ENCODE measurements at places on chromosomes 2 and 18.
A peak's percentile ranks its signal among the peaks of the same experiment; 100 is the strongest.

DNA sequence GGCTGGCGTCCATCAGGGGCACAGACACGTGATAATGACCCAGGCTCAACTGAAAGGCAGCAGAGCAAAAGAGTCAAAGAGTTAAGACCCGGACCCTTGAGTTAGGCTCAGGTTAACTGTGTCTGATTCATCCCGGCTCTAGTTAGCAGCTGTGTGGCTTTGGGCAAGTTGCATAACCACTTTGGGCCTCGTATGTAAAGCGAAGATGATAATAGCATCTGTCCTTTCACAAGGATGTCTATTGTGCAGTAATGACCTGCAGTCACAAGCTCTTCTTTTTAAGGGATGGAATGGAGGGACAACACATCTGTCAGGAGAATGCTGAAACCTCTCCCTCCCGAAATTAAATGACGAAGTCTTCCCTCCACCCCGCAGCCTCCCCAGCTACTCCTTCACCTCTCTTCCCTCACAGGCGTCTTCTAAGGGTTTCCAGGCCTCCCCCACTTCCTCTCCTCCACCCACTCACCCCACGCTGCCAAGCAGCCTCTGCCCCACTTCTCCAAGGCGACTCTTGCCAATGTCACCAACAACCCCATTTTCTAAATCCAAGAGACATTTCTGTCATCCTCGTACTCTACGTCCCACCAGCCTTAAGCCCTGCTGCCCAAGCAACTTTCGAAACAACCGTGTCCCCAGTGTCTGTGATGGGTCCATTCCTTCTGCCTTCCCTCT is 135.1 kb upstream of the ID2 start:
- no peak for DNase-seq

- peak; percentile 23 for DNase-seq
Observed at GRCh38 chr2:68594674-68595492, 48.5 kb upstream of the PROKR1 start.

- no peak for DNase-seq
Observed at GRCh38 chr2:26345283-26345544, 729 bp upstream of the SELENOI start.

DNA sequence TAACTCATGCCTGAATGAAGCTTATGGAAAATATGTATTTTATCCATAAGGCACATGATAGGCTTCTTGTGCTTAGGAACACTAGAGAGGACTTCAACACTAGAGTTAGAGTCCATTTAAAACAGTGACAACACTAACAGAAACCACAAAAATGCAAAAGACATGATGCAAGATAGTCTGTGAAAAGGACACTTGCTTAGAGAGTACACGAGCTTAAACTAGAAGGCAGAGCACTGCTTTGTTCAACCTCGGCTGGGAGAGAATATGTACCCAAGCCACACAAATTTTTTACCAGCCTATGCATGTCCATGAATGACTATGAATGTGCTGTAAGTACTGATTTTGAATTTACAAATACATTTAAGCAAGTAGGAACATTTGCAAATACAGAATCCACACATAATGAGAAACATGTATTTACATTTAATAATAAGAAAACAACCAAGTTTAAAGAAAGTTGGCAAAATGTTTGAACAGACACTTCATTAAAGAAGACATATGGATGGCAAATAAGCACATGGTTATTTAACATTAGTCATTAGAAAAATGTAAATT is 130.6 kb downstream of the SPOPL start:
- no peak for DNase-seq

DNA sequence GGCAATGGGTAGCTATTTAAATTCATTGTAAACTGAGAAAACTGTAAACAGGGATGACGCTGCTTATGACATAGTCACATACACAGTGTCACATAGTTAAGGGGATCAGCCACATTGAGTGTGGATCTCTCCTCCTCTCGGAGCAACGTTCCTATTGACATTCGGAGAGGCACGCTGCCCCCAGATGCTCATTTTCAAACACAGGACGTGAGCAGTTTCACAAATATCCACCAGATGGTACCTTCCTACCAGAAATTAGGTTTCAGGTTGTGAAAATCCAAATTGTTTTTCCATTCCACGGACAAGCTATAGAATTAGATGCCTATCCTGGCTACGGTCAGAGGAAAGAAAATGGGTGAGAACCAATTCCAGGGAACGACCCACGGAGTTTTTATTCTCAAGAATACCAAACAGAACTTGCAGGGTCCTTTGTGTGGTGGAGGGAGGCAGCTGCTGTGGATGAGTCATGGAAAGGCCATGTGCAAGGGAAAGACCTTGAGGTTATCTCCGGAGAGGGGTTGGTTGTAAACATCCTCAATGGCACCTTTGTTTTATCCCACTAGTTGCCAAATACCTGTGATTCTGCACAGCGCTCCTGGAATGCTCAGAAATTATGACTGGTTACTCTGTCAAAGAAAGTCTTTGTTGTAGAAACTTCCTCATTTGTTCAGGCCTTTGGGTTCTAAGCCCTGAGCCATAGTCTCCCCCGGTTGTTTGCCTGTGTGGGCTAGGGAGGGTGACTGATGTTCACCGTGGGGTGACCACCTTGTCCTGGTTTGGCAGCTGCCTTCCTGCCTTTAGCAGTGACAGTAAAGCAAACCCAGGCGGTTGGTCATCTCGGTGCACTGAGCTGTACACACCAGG is 88.0 kb downstream of the ACTR3 start:
- DNase-seq = no peak

- no peak for DNase-seq
Observed at GRCh38 chr2:60998628-60999545, 18.6 kb upstream of the PEX13 start.

GRCh38 chr2:104859291-104859765 is 5.4 kb downstream of the POU3F3 start:
- no peak for DNase-seq

DNA sequence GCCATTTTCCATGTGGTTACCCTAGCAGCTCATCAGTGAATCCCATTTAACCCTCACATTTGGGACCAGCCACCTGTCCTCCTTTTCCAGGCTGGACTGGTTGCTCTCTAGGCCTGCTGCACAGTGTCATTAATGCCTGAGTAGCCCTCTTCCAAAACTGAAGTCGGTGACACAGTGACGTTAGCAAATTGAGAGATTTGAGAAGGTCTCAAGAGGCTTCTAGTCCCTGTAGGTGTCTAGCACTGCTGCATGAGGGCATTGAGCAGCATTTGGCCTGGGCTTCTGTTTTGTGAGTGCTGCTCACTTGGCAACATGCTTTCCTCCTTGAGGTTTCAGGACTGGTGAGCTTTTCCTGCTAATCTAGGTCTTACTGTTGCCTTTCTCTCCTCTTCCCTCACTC is 36.7 kb downstream of the PKP4 start:
- DNase-seq = no peak

DNA sequence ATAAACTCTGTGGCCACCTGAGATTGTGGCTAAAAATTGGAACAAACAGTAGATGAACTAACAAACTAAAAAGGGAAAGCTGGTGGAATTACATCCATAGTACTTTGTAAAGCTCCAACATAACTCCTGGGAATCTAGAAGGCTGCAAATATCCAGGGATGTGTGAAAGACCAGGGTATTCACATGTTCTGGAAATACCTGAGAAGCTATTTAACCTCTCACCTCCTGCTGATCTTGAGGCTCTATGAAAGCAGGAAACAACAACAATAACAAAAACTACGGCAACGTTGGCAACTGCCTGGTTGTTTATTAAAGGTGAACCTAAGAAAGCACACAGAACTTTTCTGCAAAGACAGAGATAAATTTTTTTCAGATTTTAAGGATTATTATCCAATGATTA is 171.3 kb downstream of the CCDC178 start:
- no peak for DNase-seq

DNA sequence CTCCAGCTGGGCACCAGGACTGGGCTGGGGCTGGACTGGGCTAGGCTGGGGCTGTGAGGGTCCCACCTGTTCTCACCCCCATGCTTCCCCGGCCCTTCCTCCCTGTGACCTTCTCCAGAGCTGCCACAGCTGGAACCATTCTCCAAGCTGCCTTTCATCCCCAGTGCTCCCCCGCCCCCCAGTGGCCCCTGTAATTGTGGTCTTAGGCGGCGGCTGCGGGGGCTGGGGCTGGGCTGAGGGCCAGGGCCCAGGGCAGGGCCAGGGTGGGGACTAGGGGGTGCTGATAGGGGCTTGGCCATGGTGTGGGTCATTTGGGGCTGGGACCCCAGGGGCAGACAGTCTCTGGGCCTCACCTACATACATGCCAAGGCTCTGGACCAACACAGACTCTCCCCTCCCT is 2.8 kb upstream of the WNT10A start:
- no peak for DNase-seq

GRCh38 chr2:3527886-3528785 is 8.8 kb upstream of the ADI1 start:
- DNase-seq = no peak

DNA sequence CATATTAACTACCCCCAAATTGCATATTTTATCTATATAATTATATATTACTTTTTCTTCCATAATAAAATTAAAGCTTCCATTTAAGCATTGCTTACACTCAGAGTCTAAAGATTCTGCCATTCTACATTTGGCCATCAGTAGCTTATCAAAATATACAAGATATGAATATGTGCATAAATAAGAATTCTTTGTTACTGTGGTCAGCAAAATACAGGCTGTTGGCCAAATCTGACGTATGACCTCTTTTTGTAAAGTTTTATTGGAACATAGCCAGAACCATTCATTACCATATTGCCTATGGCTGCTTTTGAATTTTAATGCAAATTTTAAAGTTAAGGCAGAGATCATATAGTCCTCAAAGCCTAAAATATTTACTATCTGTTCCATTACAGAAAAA is 643.9 kb upstream of the VRK2 start:
- no peak for DNase-seq

GRCh38 chr2:136081582-136082210 is 36.3 kb downstream of the CXCR4 start:
- no peak for DNase-seq

GRCh38 chr2:235956281-235956970 is 211.8 kb downstream of the GBX2 start:
- no peak for DNase-seq

GRCh38 chr18:6810191-6810590 is 80.7 kb downstream of the ARHGAP28 start:
- no peak for DNase-seq

DNA sequence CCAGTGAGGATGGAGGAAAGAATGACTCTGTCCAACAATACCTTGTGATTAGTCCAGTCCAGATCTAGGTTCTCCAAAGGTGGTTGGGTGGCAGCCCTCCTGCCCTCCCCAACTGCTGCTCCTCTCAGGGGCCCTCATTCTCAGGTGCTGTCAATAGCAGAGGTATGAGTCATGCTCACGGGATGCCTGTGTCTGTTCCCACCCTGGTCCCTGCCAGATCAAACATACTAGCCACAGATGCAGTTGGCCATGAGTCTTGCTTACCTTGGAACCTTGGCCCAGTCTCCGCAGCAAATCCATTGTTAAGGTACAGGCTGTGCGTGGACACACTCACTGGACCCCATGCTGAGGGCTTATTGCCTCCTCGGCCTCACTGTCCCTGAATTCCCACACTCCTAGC is 24.9 kb upstream of the RPIA start:
- DNase-seq = no peak

DNA sequence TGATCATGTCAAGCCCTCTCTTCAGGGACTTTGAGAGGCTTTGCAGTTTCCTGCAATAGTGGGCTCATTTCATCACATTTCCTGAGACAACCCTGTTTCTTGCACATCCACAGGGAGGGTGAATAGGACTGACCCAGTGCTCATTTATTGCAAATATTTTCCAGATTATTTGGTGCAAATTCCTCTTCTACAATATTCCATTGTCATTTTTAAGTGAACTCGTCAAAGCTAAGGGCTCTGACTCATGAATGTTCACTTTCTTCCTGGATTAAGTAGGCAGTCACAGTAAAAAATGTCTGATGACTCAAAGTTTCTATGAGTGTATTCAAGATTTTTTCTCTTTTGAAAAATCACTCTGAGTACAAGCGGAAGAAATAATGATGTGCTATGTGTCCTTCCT is 225.5 kb upstream of the GALNT5 start:
- DNase-seq = peak; percentile 75

DNA sequence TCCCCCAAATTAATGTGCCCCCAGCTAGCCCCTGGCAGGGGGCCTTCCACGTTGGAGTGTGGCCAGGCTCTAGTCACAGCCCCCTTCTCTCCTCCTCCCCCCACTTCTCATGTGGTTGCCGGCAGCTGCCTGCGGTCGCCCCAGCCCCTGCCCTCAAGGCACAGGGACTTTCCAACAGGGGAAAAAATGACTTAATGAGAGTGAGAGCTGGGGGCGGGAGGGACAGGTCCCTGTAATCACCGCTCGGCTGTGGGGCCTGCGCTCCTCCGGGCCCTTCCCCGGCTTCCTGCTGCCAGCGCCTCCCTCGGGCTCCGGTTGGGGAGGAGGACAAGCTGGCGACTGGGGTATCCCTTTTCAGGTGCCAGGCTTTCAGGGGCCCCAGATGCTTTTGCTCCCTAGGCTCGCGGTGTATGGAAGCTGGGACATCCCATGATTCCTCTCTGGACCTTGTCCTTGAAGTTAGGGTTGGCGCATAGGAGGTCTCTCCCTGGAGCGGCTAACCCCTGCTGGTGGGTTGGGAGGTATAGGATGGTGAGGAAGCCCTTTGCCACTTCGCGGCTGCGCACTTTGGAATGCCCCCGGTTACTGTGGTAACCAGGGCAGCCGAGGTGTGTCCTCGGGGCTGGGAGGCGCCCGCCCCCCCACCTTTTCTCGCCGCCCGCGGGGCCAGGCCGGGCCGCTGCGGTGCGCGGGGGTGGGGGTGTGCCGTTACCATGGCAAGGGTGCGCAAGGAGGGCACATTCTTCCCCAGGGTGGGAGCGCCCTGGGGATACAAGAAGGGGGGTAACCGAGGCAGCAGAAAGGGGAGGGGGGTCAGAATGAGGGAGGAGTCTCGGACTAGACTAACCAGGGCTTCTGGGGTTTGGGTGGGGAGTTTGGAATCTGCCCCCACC is 16.1 kb downstream of the WNT10A start:
- DNase-seq = no peak

- DNase-seq = no peak
Observed at GRCh38 chr2:172488556-172488955, 61.2 kb downstream of the ITGA6 start.

DNA sequence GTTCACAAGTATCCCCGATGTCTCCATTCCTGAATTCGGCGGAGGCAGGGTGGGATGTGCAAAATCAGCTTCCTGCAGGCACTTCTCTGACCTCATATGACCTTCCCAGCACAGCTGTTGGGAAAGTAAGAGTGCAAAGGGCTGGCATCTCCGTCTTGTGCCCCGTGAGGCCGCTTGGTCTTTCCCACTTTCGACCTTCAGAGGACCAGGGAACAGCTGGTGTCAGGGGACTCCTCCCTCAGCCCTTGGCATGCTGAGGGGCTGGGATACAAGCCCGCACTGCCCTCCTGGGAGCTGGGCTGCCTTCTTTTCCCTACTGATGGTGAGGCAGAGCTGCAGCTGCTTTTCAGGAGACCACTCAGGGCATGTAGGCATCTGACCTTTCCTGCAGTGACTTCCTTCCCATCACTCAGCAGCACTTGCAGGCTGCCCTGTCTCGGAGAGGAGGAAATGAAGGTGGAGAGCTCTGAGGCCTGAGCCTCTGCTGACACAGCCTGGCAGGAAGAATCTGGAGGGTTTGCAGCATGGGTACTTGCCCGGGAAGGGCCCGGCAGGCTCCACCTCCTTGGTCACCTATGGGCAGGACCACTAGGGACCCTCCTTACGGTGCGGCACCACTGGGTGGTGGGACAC is 277.2 kb upstream of the HS6ST1 start:
- no peak for DNase-seq

- DNase-seq = no peak
Observed at GRCh38 chr2:171807119-171807518, 86.9 kb downstream of the SLC25A12 start.

Measured in GM04504 (cell line).